ENCODE measurements at places on chromosomes 7 and 10.

- no peak for DNase-seq
These were observed 211.7 kb upstream of the HABP2 start for GRCh38 chr10:113341138-113341537.

DNA sequence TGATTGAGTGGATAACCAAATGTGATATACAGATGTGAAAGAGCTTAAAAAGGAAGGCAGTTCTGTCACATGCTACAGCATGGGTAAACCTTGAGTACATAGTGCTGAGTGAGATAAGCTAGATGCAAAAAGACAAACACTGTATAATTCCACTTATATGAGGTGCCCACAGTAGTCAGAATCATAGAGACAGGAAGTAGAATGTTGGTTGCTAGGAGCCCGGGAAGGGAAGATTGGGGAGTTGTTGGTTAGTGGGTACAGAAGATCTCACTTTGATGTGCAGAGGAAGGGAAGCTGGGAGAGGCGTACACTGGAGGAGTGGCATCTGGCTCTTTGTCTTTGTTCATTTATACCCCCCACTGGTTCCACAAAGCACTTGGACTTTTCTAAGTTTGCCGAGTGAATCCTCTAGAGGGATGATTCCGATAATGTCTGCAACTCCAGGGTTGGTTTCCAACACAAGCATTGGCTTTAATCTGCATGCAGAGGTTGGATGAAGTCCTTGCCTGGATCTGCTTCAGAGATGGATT is 39.5 kb downstream of the TSPAN14 start:
- DNase-seq = no peak

DNA sequence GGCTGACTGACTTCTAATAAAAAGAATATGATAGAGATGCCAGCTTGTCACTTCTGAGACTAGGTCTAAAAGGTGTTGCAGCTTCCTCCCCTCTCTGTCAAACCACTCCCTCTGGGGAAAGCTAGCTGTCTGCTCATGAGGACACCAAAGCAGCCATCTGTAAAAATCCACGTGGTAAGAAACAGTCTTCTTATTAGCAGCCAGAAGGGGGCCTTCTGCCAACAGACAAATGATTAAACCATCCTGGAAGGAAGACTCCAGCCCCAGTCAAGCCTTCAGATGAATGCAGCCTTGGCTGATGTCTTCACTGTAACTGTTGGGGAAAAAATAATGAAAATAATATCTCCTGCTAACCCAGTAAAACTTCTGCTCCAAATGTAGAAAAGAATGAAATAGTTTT is 41.9 kb upstream of the DAGLB start:
- DNase-seq = no peak

DNA sequence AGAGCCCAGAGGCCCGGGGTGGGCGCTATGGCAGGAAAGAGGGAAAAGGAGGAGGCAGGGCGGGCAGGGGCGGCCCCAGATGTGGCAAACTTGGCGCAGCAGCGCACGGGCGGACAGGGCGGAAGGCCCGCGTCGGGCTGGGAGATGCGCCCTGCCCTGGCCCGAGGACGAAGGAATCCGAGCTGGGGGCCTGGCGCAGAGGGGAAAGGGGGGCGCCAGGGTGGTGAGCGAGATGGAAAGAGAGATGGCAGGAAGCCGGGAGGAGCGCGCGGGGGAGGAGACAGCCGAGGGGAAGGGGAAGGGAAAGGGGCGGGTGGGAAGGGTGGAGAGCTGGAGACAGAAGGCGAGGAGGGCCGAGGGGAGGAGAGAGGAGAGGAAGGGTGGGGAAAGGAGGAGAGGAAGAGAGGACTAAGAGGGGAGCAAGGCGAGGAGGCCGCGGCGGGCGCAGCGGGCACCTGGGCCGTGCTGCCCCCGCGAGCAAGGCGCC is at the start of gene MARVELD1:
MARVELD1 (plus strand) TSS at position 392 of the 487 bp plus-strand sequence. CDS start 147 bp downstream, outside the sequence.
- DNase-seq = peak; percentile 27

DNA sequence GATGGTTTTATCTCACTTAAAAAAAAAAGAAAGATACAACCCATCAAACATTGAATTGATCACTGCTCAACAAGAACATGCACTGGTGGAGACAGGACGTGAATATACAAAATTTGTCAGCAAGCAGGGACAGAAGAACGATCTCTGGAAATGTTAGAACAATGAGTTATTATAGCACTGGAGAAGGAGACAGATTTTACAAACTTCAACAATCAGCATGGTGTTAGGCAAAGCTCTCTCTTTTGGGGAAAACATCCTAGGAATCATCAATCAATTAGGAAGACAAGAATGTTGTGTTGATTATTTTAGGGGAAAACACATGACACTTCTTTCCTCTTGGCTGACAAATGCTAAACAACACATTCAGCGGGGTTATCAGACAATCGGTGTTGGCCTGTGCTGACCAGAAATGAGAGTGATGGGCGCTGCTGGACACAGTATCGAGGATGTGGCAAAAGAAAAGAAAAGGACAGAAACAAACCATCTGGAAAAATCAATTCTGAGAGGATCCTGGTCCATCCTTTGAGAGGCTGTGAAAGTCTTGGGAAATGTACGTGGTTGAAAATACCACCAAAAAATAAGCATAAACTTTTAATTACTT is 103.9 kb downstream of the RAPGEF5 start:
- DNase-seq = no peak

- DNase-seq = no peak
These were observed 125.6 kb downstream of the LSM5 start for GRCh38 chr7:32364581-32364980.

Data from activated T-cell treated with anti-CD3 and anti-CD28 coated beads, Interleukin-2, amount 50 U/mL, for 48 hours (primary cell).